Activated CD4-positive, alpha-beta T cell treated with anti-CD3 and anti-CD28 coated beads, Interleukin-2, amount 10 ng/mL, durations not matched to agents 24 days and 14 days (primary cell): ENCODE measurements at places on chromosomes 5 and 9. TPM values are rescaled to one million over a fixed set of nuclear protein-coding genes. Genes with fewer than 3 reads are reported as not detected.

The TMEM215 gene
- total RNA-seq: not detected in 2 replicates

The GFI1B gene
- not detected in 2 replicates for total RNA-seq

The SYK gene
- 0.05 and 0.16 TPM in 2 replicates for total RNA-seq

The SELENOP gene
- not detected in 2 replicates for total RNA-seq

The SLC1A1 gene
- total RNA-seq: 0.17 TPM in 1 of 2 replicates, not detected in the other

The CCNO gene
- 0.26 TPM in 1 of 2 replicates, not detected in the other for total RNA-seq

The CDH9 gene
- not detected in 2 replicates for total RNA-seq

The RNF44 gene
- total RNA-seq: 71.4 and 74.0 TPM in 2 replicates

The GPSM1 gene
- total RNA-seq: 19.2 and 20.5 TPM in 2 replicates

- no peak for DNase-seq
- no peak overlapping the region for H3K27ac ChIP-seq
- H3K36me3 ChIP-seq: no peaks in the 10 kb centered on the region
- no peak overlapping the region for H3K4me3 ChIP-seq
- H3K27me3 ChIP-seq: peaks cover 10% of the 10 kb centered on the region
Measured at GRCh38 chr5:56566374-56567249, 248.7 kb upstream of the MAP3K1 start.

GRCh38 chr9:37955781-37956422 is 52.0 kb upstream of the SLC25A51 start:
- H3K4me3 ChIP-seq: no peak overlapping the region
- H3K27ac ChIP-seq: no peak overlapping the region
- peaks cover 20% of the 10 kb centered on the region for H3K4me1 ChIP-seq
- H3K27me3 ChIP-seq: no peaks in the 10 kb centered on the region

DNA sequence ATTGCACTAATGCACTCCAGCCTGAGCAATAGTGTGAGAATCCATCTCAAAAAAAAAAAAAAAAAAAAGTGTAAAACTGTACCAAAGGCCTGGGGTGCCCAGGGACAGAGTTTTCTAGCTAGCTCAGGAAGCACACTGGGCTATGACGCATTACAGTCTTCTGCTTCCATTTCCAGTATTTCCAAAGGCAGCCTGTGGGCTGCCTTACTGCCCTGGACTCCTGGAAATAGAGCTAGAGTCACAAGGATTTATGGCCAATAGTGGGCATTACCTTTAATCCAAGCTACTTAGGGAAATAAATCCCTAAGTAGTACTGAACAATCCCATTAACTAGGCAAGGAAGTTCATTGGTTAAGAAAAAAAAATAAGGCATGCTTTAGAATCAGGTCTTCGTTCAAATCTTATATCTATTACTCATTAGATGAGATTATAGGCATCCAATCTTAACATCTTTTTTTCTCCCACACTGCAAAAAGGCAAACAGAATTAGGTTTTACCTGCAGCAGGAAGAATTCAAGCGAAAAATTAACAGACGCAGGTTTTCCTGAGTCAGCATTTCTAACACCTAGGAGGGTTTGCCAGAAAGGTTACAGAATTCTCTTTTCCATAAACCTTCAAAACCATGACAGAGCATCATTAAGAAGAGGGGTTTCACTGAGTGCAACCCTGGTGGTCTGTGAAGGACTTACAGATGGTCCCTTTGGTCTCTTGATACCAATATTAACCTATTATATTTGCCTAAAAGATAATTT is 85.6 kb upstream of the CCDC112 start:
- H3K4me1 ChIP-seq: peaks cover 15% of the 10 kb centered on the region
- H3K36me3 ChIP-seq: no peaks in the 10 kb centered on the region
- H3K27ac ChIP-seq: no peak overlapping the region
- no peak overlapping the region for H3K4me3 ChIP-seq

GRCh38 chr5:179345183-179345432 is 153 bp downstream of the ADAMTS2 start:
- no peak overlapping the region for H3K4me3 ChIP-seq
- no peak for DNase-seq
- H3K4me1 ChIP-seq: no peaks in the 10 kb centered on the region
- no peak overlapping the region for H3K27ac ChIP-seq

DNA sequence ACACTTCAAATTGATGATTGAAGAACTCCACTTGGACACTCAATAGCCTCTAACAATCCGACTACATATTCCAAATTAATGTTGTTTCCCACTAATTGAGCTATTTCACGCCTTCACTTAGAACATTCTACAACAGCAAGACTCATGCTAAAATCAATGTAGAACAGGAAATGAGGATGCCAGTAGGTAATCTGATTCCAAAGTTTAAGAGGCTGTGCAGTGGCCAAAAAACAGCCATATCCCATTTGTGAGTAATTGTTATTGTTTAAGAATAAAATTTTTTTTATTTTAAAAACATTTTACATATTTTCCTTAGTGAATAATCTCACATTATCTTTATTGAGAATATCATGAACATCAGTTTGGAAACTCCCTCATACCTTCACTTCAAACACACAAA is 35.7 kb upstream of the GHR start:
- no peaks in the 10 kb centered on the region for H3K36me3 ChIP-seq
- no peak overlapping the region for H3K27ac ChIP-seq
- H3K4me3 ChIP-seq: no peak overlapping the region
- no peaks in the 10 kb centered on the region for H3K4me1 ChIP-seq
- no peak for DNase-seq

DNA sequence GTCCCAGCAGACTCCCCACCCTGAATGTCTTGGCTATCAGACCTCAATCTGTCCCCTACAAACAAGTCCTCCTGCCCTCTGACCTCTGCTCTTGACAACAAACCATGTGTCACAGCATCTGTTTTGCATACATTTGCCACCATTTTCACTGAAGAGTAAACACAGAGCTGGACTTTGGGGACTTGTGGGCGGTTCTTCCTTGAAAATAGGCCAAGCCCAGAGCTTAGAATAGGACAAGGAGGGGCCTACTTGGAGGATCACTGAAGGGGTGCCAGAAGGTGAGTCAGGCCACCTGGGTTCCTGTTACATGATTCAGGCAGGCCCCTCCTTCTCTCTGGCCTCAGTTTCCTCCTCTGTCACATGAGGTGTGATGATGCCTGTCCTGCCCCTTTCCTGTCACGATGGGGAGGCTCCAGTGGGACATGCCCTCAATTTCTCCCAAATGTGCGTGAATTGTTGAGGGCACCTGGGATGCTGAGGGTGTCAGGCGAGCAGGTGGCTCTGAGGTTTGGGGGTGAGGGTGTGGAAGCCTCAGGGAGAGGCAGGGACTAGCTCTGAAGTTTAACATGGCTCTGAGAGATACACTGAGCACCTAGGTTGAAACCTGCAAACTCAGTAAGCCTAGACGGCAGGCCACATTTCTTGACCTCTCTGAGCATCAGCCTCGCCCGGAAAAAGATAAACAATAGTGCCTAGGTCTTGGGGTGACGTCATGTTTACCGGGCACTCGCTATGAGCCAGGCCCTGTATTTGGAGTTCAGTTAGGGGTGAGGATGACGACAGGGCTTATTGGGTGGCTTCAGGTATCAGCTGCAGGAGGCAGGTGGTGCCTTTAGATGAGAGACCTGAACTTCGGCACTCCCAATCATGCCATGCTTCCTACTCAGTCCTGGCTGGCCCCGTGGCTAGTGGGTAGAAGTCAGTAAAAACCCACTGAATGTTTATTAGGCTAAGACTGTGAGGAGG is 107.6 kb upstream of the PITX1 start:
- H3K4me3 ChIP-seq: no peak overlapping the region
- no peaks in the 10 kb centered on the region for H3K4me1 ChIP-seq

- DNase-seq: no peak
- no peaks in the 10 kb centered on the region for H3K36me3 ChIP-seq
- no peak overlapping the region for H3K27ac ChIP-seq
- H3K4me3 ChIP-seq: no peak overlapping the region
- peaks cover 13% of the 10 kb centered on the region for H3K4me1 ChIP-seq
- H3K27me3 ChIP-seq: no peaks in the 10 kb centered on the region
Measured at GRCh38 chr5:146893991-146894390, 15.4 kb upstream of the PPP2R2B start.

- no peaks in the 10 kb centered on the region for H3K27me3 ChIP-seq
- no peaks in the 10 kb centered on the region for H3K4me1 ChIP-seq
- H3K4me3 ChIP-seq: no peak overlapping the region
- no peaks in the 10 kb centered on the region for H3K36me3 ChIP-seq
- H3K27ac ChIP-seq: no peak overlapping the region
Measured at GRCh38 chr5:9431151-9431495, 114.8 kb downstream of the SEMA5A start.

GRCh38 chr5:66969963-66970362 is 226.6 kb downstream of the CD180 start:
- no peak overlapping the region for H3K27ac ChIP-seq
- H3K4me1 ChIP-seq: no peaks in the 10 kb centered on the region
- H3K27me3 ChIP-seq: no peaks in the 10 kb centered on the region
- no peaks in the 10 kb centered on the region for H3K36me3 ChIP-seq
- H3K4me3 ChIP-seq: no peak overlapping the region

GRCh38 chr9:104774831-104775573 is 11.1 kb downstream of the NIPSNAP3B start:
- no peaks in the 10 kb centered on the region for H3K4me1 ChIP-seq
- H3K27ac ChIP-seq: no peak overlapping the region
- no peaks in the 10 kb centered on the region for H3K36me3 ChIP-seq
- DNase-seq: peak; percentile 44
- peaks cover 10% of the 10 kb centered on the region for H3K27me3 ChIP-seq

DNA sequence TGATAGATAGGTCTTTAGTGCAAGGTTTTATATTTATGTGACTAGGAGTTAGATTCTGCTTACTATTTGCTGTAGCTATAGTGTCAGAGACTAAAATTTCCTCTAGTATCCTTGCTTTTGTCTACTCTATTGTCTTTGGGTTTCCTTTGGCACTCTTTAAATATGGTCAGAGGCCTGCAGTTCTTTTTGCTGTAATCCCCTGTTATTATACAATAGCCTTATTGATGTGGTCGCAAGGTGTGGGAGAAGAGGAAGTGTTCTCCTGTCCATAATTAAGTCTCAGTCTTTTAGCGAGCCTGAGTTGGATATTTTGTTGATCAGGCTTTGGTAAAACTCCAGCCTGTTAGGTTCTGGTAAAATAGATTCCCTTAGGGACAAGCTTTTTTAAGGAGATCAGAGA is 34.9 kb downstream of the LURAP1L start:
- DNase-seq: no peak
- H3K4me1 ChIP-seq: no peaks in the 10 kb centered on the region
- H3K4me3 ChIP-seq: no peak overlapping the region
- no peak overlapping the region for H3K27ac ChIP-seq

DNA sequence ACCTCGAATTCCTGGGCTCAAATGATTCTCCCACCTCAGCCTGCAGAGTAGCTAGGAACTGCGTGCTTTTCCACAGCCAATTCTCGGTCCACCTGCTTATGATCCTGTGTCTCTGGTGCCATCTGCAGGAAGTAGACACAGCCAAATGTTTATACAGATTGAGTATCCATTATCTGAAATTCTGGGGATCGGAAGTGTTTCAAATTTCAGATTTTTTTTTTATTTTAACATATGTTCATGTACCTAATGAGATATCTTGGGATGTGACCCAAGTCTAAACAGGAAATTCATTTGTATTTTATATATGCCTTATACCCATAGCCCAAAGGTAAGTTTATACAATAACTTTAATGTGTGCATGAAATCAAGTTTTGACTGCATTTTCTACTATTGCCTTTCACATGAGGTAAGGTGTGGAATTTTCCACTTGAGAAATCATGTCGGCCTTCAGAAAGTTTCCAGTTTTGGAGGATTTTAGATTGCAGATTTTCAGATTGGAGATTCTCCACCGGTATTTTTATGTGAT is 89.5 kb downstream of the ESM1 start:
- peaks cover 72% of the 10 kb centered on the region for H3K27me3 ChIP-seq
- peak; percentile 66 for DNase-seq
- H3K27ac ChIP-seq: no peak overlapping the region
- no peak overlapping the region for H3K4me3 ChIP-seq
- peaks cover 4% of the 10 kb centered on the region for H3K4me1 ChIP-seq

- H3K4me1 ChIP-seq: no peaks in the 10 kb centered on the region
- H3K27ac ChIP-seq: no peak overlapping the region
- H3K27me3 ChIP-seq: no peaks in the 10 kb centered on the region
- H3K4me3 ChIP-seq: no peak overlapping the region
Measured at GRCh38 chr5:166716856-166717492, 1574.5 kb upstream of the WWC1 start.

- no peak for DNase-seq
- H3K4me1 ChIP-seq: peaks cover 18% of the 10 kb centered on the region
- H3K36me3 ChIP-seq: no peaks in the 10 kb centered on the region
- H3K4me3 ChIP-seq: peak overlapping the region; percentile 80
- H3K27ac ChIP-seq: peak overlapping the region; percentile 56
Measured at GRCh38 chr9:96449523-96449844, 485 bp upstream of the HABP4 start.

GRCh38 chr9:9942764-9943424 is 669.9 kb downstream of the PTPRD start:
- H3K4me1 ChIP-seq: no peaks in the 10 kb centered on the region
- peak; percentile 82 for DNase-seq
- no peak overlapping the region for H3K4me3 ChIP-seq
- no peaks in the 10 kb centered on the region for H3K27me3 ChIP-seq
- no peak overlapping the region for H3K27ac ChIP-seq
- H3K36me3 ChIP-seq: no peaks in the 10 kb centered on the region

DNA sequence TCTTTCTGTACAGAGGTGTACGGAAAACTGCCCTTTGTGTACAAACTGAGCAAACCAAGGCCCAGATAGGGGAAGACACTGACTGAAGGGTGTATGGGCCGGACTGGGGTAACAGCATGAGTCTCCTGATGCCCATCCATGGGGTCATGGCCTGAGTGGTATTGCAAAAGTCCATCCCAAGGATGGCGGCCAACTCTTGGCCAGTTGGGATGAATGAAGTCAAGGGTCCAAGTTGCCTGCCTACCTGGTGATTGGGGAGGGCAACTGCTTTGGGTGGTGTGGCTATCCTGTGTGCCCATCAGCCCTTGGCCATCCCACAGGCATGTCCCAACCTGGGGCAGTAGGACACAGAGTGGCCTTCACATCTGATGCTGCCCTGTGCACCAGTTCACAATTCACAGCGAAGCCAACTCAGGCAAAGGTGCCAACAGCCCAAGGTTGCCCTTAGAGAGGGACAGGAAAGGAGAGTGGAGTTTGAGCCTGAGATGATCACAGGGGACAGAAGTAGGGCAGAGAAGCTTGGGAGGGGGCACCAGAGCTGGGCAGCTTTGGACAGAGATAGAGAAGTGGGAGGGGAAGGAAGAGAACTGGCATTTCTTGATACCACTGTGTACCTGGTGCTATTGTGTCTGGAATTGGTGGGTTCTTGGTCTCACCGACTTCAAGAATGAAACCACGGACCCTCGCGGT is 46.6 kb downstream of the COL15A1 start:
- H3K4me1 ChIP-seq: peaks cover 11% of the 10 kb centered on the region
- H3K27ac ChIP-seq: no peak overlapping the region
- H3K36me3 ChIP-seq: no peaks in the 10 kb centered on the region
- no peak for DNase-seq
- H3K4me3 ChIP-seq: no peak overlapping the region

DNA sequence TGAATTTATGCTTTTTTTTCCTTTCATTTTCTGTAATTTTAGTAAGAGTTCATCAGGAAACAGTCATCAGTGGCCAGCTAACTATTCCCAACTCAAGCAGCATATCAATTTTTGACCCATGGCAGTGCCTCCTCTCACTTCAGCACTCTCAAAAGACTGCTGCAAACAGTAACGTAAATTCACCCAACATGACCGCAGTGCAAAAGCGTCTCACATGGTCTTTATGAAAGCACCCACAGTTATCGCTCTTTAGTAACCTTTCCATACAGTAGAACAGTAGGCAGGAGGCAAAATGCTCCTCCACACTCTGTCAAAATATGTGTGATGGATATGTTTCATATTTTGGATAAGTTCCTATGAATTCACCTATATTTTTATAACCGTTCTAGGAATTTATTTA is 48.6 kb downstream of the PARP8 start:
- DNase-seq: no peak
- H3K36me3 ChIP-seq: peaks cover 19% of the 10 kb centered on the region
- peaks cover 49% of the 10 kb centered on the region for H3K4me1 ChIP-seq
- H3K4me3 ChIP-seq: no peak overlapping the region
- no peak overlapping the region for H3K27ac ChIP-seq
